ENCODE measurements at places on chromosomes 1 and 21.

DNA sequence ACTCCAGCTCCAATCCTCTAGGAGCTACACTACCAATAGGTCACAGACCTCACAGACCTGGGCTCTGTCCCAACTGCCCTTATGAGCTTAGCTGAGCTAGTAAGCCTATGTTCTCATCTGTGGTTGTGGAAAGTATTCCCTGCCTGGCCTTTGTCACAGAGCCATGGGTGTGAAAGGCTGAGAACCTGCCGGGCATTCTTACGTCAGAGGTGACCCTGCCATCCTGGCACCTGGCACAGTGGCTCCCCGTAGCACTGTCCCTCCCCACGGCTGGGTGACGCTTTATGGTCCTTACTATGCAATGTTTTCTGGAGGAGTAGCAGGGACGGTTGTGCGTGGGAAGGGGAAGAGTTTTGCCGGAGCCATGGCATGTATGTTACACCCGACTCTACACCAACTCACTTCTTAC is 3.5 kb downstream of the TNFRSF1B start:
- DNase-seq = no peak

DNA sequence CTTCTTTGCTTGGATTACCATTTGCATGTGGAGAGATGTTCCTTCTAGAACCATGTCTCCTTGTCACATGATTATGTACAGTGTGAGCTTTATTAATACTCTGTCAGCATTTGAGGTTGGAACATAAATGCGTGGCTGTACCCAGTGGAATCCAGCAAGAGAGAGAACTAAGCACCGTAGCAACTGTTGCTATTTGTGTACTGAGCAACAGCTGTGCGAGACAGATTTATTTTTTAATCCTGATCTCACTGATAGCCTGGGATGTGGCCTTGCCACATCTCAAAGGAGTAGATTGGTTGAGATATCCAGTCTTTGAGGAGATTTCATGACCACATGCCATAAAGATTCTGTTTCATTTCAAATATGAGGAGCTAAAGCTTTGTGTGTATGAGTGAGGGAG is 43.4 kb downstream of the KIF1B start:
- DNase-seq = no peak

DNA sequence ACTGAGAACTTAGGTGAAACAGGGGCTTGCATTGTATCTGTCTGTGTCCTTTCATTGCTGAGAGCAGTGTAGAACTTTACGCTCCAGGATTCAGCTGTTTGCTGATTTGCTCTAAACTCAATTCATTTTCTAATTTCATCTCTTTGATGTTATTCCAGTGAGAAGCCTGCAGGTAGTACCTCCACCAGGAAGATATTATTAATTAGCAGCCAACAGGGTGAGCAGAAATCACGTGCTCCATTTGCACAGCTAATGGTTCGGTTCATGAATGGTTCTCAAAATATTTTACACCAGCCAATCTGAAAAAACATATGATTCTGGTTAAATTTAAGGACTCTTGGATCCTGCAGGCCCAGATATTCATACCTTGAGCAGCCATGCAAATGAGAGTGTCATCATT is 52.1 kb downstream of the SUSD4 start:
- no peak for DNase-seq

DNA sequence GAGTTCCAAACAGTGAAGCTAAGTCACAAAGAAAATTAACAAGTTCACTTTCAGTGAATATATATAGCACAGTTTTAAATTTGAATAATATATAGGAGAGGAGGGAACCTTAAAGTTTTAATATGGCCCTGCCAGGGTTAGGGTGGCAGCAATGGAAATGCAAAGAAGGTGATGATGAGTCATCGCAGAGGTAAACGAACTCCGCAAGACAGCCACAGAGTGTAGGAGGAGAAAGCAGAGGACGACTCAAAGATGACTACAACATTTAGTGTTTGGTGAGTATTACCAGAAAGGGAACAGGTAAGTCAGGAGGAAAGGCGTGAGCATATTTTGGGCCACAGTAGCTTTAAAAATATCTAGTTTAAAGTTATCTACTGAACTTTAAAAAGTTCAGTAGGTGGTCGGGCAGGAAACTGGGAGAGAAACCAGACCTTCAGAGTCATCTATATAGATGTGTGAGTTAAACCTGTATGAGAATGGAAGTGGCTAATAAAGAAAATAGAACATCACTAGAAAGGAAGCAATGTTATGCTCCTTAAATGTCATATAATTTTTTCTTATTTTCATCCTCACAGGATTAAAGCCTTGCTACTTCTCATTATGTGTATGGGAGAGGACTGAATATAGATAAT is 75.7 kb downstream of the UCHL5 start:
- no peak for DNase-seq

GRCh38 chr1:247459507-247459906 is 1.6 kb upstream of the OR2B11 start:
- no peak for DNase-seq

- DNase-seq = no peak
These were observed at the start of gene PTCH2 for GRCh38 chr1:44842862-44843655. Gene PTCH2, minus strand, starts transcription at chr1:44843253. Its CDS starts 321 bp downstream, at chr1:44842932.

- no peak for DNase-seq
These were observed 665.0 kb downstream of the SMYD3 start for GRCh38 chr1:245842106-245842505.

Data from stimulated activated CD4-positive, alpha-beta T cell treated with anti-CD3 and anti-CD28 coated beads, Interleukin-1b, Interleukin-23, amount 100 ng/mL, for 1 hour (primary cell).